ENCODE measurements at places on chromosomes 2 and 18. TPM values are rescaled to one million over a fixed set of nuclear protein-coding genes. Genes with fewer than 3 reads are reported as not detected.
A peak's percentile ranks its signal among the peaks of the same experiment; 100 is the strongest.

Gene ARHGEF4
- 36.3 TPM for total RNA-seq

DNA sequence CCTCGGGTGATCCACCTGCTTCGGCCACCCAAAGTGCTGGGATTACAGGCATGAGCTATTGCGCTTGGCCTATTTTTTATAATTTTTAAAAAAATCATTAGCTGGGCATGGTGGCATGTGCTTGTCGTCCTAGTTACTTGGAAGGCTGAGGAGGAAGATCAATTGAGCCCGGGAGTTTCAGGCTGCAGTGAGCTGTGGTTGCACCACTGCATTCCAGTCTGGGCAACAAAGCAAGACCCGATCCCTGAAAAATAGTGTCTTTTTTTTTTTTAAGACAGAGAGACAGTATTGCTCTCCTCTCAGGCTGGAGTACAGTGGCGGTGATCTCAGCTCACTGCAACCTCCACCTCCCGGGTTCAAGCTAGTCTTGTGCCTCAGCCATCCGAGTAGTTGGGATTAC is 4.8 kb downstream of the SSB start:
- no peak overlapping the region for H3K4me3 ChIP-seq
- no peak for DNase-seq
- no peaks in the 10 kb centered on the region for H3K27me3 ChIP-seq
- H3K36me3 ChIP-seq, result no peaks in the 10 kb centered on the region
- no peaks in the 10 kb centered on the region for H3K4me1 ChIP-seq

Gene TP53I3
- total RNA-seq, result 36.5 TPM

GRCh38 chr2:142915502-142915901 is 38.0 kb downstream of the KYNU start:
- no peak overlapping the region for H3K4me3 ChIP-seq
- H3K4me1 ChIP-seq, result no peaks in the 10 kb centered on the region
- no peak for DNase-seq
- H3K36me3 ChIP-seq, result no peaks in the 10 kb centered on the region
- no peak overlapping the region for H3K27ac ChIP-seq
- H3K27me3 ChIP-seq, result no peaks in the 10 kb centered on the region

GRCh38 chr2:241412144-241412543 is 56.1 kb downstream of the FARP2 start:
- DNase-seq, result peak; percentile 51
- no peak overlapping the region for H3K27ac ChIP-seq

- no peak overlapping the region for H3K27ac ChIP-seq
- H3K4me3 ChIP-seq, result no peak overlapping the region
- no peaks in the 10 kb centered on the region for H3K36me3 ChIP-seq
- H3K4me1 ChIP-seq, result peaks cover 12% of the 10 kb centered on the region
- H3K27me3 ChIP-seq, result no peaks in the 10 kb centered on the region
Measured at GRCh38 chr2:98519156-98519555, 74.5 kb downstream of the INPP4A start.

DNA sequence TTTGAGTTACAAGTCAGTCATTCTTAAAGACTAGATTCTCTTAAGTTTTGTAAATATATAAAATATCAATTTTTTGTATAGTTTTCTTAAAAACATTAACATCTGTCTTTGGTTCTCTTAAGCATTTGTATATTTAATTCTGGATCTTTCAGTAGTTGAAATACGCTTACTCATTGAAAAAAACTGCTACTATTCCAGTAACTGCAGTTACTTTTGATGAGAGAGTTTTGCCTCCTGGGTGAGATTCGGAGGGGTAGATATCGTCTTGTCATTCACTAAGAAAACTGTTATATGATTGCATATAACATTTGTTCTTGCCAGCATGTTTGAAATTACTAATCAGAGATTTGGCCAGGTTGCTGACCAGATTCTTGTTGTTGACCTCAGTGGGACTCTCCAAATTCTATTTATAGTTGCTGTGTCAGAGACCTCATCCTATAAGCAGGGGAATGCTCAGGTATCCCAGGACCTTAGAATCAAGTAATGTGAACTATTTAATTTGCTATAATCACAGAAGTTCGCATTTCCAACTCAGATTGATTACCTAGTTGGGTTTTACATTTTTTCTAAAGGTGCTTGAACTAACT is 7.9 kb downstream of the AGPS start:
- no peak overlapping the region for H3K27ac ChIP-seq
- peaks cover 8% of the 10 kb centered on the region for H3K4me1 ChIP-seq
- H3K27me3 ChIP-seq, result no peaks in the 10 kb centered on the region
- no peaks in the 10 kb centered on the region for H3K36me3 ChIP-seq

- no peaks in the 10 kb centered on the region for H3K36me3 ChIP-seq
- H3K27me3 ChIP-seq, result no peaks in the 10 kb centered on the region
- peak overlapping the region; percentile 33 for H3K27ac ChIP-seq
- peaks cover 15% of the 10 kb centered on the region for H3K4me1 ChIP-seq
- DNase-seq, result no peak
Measured at GRCh38 chr2:43005975-43006833, 213.8 kb upstream of the HAAO start.

DNA sequence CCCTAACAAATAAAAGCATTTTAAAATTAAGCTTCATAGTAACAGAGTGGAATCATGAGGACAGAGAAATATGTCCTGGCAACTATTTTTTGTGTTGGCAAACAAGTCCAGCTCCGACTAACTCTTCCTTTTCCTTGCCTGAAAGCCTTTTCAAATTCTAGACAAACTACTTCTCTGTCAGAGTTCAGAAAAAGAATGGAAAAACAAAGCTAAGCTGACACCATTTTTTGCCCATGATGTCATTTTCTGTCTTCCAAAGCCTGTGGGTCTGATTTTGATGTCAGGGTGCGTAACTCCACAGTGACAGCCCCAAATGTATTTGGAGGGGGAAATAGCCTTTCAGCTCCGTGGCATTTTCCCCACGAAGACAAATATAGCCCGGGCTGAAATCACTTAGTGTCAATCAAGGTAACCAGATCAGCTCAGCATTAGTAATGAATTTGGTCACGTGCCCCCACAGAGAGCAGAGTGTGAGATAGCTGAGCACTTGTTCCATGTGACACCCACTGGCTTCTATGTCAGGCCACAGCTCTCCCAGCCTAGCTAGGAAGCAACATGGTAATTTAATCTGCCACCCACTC is 233.0 kb upstream of the SIX2 start:
- H3K36me3 ChIP-seq, result no peaks in the 10 kb centered on the region
- no peak for DNase-seq
- no peaks in the 10 kb centered on the region for H3K4me1 ChIP-seq
- no peak overlapping the region for H3K4me3 ChIP-seq
- no peak overlapping the region for H3K27ac ChIP-seq
- no peaks in the 10 kb centered on the region for H3K27me3 ChIP-seq

Gene CDH19
- total RNA-seq, result 5.2 TPM

Gene REG1B
- not detected for total RNA-seq

Gene COL5A2
- 15.7 TPM for total RNA-seq

GRCh38 chr18:26458526-26459232 is 89.7 kb downstream of the KCTD1 start:
- H3K27ac ChIP-seq, result no peak overlapping the region
- no peak for DNase-seq
- no peaks in the 10 kb centered on the region for H3K36me3 ChIP-seq

Gene CCDC68
- 35.7 TPM for total RNA-seq

- no peak for DNase-seq
- H3K27ac ChIP-seq, result no peak overlapping the region
- H3K27me3 ChIP-seq, result no peaks in the 10 kb centered on the region
- no peaks in the 10 kb centered on the region for H3K36me3 ChIP-seq
Measured at GRCh38 chr2:66512626-66513025, 77.7 kb downstream of the MEIS1 start.

Gene SP110
- total RNA-seq, result 17.7 TPM

DNA sequence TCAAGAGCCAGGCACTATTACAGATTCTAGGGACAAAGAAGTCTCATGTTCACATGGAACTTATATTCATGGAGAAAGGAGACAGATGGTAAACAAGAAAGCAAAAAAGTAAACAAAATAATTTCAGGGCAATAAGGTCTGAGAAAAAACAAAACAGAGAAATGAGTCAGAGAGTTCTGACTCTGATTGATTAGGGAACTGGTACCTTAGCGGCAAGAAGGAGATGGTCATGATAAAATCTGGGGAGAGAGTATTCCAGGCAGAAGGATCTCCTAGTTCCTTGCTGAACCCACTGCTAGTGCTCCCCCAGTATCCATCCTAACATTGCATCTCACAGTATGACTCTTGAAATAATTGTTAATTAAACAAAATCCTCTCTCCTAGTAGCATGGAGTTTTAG is 161.8 kb upstream of the KLF7 start:
- H3K27me3 ChIP-seq, result no peaks in the 10 kb centered on the region
- no peak overlapping the region for H3K27ac ChIP-seq

DNA sequence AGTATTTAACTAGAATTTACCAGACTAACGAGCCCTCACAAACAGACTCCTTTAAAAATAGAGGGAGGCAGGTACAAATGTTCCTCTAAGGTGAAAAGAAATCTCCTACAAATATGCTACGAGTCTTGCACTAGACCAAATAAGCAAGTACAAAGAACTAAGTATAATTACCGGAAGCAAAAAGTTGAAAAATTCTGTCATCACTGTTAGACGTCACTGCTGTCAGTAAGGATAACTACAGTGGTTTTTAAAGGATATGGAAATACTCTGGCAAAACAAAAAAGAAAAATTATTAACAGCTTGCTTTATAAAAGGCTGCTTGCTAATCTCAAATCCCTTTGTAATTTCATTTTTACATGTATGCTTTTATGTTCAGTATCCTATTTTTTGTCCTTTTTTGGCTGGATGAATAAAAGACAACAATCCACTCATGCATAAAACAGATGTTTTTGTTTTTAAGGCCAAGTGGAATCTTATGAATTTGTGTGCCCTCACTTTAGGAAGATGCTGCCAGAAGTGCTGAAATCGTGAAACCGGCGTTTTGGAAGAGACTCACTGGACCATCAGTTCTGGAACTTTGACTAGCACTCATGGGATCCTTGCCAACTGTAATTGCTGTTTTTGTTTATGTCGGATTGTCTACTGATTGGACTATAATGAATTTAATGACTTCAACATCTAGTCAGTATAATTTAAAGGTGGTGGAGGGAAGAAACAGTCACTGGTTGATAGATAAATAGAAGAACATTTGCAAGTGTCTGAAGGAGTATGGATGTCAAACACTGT is 6.7 kb downstream of the ZNF521 start:
- H3K4me3 ChIP-seq, result no peak overlapping the region
- H3K27me3 ChIP-seq, result no peaks in the 10 kb centered on the region
- no peaks in the 10 kb centered on the region for H3K36me3 ChIP-seq
- no peaks in the 10 kb centered on the region for H3K4me1 ChIP-seq

DNA sequence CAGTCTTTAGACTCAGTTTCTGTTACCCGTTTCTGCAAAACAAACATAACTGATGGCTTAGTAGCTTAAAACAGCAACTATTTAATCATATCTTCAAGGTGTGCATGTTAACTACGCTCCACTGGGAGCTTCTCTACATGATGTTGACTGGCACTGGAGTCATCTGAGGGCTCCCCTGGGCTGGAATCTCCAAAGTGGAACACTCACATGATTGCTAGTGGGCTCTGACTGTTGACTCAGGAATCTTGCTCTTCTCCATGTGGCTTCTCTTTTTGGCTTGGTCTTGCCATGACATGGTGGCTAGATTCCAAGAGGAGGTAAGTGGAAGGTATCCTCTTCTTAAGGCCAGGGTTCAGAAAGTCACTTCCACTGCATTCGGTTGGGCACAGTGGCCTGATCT is 160.8 kb downstream of the PMAIP1 start:
- no peaks in the 10 kb centered on the region for H3K4me1 ChIP-seq

Gene SLC8A1
- total RNA-seq, result 1.4 TPM

Gene GULP1
- 78.5 TPM for total RNA-seq

GRCh38 chr2:98921062-98921461 is 15.0 kb downstream of the CRACDL start:
- no peak overlapping the region for H3K4me3 ChIP-seq
- no peak for DNase-seq
- no peaks in the 10 kb centered on the region for H3K27me3 ChIP-seq

- H3K4me3 ChIP-seq, result no peak overlapping the region
- no peaks in the 10 kb centered on the region for H3K27me3 ChIP-seq
- H3K36me3 ChIP-seq, result no peaks in the 10 kb centered on the region
- no peak for DNase-seq
- no peak overlapping the region for H3K27ac ChIP-seq
Measured at GRCh38 chr2:15158100-15158499, 403.0 kb downstream of the NBAS start.

DNA sequence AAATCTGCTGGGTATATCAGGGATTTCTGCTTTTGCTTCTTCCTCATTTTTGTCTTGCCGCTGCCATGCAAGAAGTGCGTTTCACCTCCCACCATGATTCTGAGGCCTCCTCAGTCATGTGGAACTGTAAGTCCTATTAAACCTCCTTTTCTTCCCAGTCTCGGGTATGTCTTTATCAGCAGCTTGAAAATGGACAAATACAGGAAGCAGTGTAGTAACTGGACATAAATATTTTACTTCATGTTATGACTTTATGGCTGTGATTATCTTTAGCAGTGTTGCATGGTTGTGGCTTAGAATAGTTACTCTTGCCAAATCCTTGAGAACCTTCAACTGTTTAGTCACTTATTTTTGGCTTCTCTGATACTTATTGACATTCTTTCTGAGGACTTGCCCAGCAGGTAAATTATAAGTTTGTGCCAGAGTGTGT is 66.2 kb upstream of the DLX2 start:
- H3K27me3 ChIP-seq, result no peaks in the 10 kb centered on the region
- H3K36me3 ChIP-seq, result no peaks in the 10 kb centered on the region
- no peak for DNase-seq
- H3K4me1 ChIP-seq, result no peaks in the 10 kb centered on the region
- H3K4me3 ChIP-seq, result no peak overlapping the region
- H3K27ac ChIP-seq, result no peak overlapping the region

DNA sequence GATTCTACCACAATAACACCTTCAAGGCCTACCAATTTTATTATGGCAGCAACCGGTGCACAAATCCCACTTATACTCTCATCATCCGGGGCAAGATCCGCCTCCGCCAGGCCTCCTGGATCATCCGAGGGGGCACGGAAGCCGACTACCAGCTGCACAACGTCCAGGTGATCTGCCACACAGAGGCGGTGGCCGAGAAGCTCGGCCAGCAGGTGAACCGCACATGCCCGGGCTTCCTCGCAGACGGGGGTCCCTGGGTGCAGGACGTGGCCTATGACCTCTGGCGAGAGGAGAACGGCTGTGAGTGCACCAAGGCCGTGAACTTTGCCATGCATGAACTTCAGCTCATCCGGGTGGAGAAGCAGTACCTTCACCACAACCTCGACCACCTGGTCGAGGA is 17.1 kb downstream of the APCDD1 start:
- no peaks in the 10 kb centered on the region for H3K27me3 ChIP-seq
- H3K4me1 ChIP-seq, result peaks cover 10% of the 10 kb centered on the region
- H3K27ac ChIP-seq, result no peak overlapping the region
- no peaks in the 10 kb centered on the region for H3K36me3 ChIP-seq
- no peak for DNase-seq

GRCh38 chr2:51039581-51039980 is 7.6 kb upstream of the NRXN1 start:
- H3K27ac ChIP-seq, result no peak overlapping the region
- H3K4me1 ChIP-seq, result no peaks in the 10 kb centered on the region
- no peaks in the 10 kb centered on the region for H3K27me3 ChIP-seq
- H3K36me3 ChIP-seq, result no peaks in the 10 kb centered on the region
- no peak overlapping the region for H3K4me3 ChIP-seq

DNA sequence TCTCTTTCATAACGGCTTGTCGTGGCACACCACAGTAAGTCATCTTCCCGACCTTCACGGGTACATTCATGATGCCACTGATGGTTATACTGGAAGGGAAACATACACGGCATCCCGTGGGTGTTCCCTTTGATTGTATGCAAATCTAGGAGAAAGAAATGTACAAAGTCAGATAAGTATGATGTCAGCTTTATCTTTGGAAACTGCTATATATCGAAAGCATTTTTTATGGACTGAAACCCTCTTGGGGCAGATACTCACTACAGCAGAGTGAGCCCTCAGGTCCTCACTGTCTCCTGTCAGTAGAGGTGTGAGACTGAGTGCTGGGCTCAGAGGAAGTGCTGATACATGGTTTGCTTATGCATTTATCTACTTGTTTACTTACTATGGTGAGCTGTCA is 20.4 kb downstream of the PLA2R1 start:
- no peak overlapping the region for H3K4me3 ChIP-seq
- H3K4me1 ChIP-seq, result no peaks in the 10 kb centered on the region
- no peaks in the 10 kb centered on the region for H3K36me3 ChIP-seq
